ENCODE measurements at places on chromosomes 16 and 17.
A peak's percentile ranks its signal among the peaks of the same experiment; 100 is the strongest.

DNA sequence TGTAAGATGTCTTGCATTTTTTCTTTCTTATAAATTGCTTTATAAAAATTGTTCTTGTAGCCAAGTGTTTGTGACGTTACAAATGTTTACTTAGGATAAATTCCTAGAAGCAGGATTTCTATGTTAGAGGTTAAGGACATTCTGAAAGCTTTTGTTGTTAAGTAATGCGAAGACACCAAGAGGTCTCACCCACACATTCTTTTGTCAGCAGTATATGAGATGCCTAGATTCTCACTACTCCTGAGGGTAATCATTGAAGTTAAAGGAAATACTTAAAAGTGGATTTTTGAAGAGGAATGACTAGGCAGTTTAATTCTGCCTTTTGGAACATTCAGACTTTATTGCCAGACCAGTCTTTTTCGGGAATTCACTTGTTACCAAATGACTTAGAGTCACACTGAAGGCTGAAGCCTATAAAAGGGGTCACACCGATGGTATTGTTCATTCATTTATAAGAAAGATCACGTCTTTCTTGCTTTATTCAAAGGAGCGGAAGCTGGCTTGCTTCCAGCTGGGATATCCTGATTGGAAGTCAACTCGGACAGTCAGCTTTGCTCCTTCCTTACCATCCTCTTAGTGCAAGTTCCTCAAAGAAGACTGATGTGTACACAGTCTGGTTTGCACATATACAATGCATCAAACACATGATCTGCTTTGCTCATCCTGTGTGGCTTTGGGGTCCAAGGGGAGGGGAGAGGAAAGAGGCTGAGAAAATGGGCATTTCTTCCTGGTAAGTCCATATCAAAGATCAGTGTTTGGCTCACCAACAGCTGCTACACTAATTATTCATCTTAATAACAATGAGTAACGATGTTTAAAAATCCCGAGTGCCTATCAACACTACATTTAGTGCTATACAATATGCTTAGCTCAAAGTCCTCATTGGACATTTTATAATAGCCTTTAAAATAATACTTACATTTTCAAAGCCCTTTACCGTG, 160.0 kb downstream of the MAP2K6 start:
- peak; percentile 57 for DNase-seq

DNA sequence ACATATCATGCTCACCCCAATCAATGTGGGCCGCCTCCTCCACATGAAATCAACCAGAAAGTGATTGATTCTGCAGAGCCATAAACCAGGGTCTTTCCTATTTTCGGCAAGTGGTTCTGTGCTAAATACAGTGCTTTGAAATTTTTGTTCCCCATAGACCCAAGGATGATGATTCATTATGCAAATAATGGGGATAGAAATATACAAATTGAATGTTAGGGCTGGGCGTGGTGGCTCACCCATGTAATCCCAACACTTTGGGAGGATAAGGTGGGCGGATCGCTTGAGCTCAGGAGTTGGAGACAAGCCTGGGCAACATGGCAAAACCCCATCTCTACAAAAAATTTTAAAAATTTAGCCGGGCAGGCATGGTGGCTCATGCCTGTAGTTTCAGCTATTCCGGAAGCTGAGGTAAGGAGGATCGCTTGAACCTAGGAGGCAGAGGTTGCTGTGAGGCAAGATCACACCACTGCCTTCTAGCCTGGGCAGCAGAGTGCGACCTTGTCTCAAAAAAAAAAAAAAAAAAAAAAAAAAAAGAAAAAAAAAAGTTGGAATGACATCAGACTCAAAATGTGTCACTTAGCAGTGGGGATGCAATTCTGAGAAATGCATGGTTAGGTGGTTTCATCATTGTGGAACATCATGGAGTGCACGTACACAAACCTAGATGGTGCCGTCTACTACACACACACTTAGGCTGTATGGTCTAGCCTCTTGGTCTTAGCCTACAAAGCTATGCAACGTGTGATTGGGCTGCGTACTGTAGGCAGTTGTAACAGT, 581.7 kb downstream of the MAF start:
- no peak for DNase-seq

GRCh38 chr17:75773121-75773807, 8.3 kb upstream of the GALK1 start:
- no peak for DNase-seq

- peak; percentile 52 for DNase-seq
Observed at GRCh38 chr17:62882878-62883277, 74.8 kb upstream of the MARCHF10 start.

- DNase-seq = no peak
Observed at GRCh38 chr17:49882434-49882833, 34.6 kb upstream of the TAC4 start.

GRCh38 chr17:34366529-34367107, 3.6 kb upstream of the CCL1 start:
- no peak for DNase-seq

- no peak for DNase-seq
Observed at GRCh38 chr17:44053125-44053872, 13.2 kb downstream of the LSM12 start.

GRCh38 chr16:49859125-49859811, 3.4 kb upstream of the ZNF423 start:
- peak; percentile 64 for DNase-seq

DNA sequence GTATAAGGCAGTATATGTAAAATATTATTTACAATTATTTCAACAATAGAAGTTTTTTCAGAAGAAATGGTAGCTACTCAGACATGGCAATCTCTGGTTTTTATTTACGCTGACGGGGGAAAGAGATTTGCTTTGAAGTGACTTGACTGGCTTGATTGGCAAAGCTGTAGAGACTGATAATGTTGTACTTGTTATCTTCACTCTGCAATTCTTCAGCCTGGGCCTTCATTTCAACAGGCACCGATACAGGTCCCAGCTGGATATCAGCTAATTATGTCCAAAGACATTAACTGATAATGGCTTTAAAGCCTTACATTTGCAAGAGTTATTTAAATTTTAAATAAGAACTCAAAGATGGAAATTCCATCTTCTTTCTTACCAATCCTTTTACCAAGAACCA, 151.4 kb upstream of the HS3ST3A1 start:
- DNase-seq = no peak

DNA sequence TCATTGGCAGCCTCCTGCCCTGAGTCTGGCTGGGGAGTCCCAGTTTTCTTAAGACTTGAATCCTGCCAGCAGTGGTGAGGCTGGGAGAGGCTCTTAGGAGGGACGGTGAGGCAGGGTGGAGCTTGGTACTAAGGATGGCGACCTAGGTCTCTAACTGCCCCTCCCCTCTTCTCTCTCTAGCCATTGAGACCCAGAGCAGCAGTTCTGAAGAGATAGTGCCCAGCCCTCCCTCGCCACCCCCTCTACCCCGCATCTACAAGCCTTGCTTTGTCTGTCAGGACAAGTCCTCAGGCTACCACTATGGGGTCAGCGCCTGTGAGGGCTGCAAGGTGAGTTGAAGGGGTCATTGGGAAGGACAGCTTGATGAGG, 16.4 kb downstream of the GJD3 start:
- no peak for DNase-seq

DNA sequence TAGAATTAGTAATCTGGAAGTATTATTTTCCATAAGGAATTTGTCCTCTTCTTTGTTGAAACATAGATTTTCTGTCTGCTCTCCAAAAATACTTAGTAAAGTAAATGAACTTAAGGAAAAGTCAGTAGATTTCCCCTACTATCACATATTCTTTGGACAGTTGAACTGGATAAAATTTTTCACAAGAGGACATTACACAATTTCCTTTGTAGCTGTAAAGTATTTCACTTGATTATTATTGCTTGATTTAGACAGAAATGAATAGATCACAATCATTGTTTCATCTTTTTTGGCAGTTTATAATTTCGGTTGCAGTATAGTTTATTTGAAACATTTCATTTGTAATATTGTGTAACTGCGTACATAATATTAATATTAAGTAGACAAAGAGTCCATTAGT, 12.5 kb downstream of the CYB5B start:
- peak; percentile 25 for DNase-seq

- DNase-seq = no peak
Observed at GRCh38 chr16:11203111-11203623, 52.8 kb downstream of the SOCS1 start.

- no peak for DNase-seq
Observed at GRCh38 chr16:81060576-81061306, 16.3 kb downstream of the C16orf46 start.

GRCh38 chr16:71542377-71542776, 16.2 kb downstream of the CHST4 start:
- DNase-seq = peak; percentile 23

GRCh38 chr17:40937384-40937819, at the start of gene KRT23:
Gene KRT23 (minus strand): TSS chr17:40937646. CDS start chr17:40936603, 1,043 bp downstream.
- DNase-seq = no peak

- DNase-seq = no peak
Observed at GRCh38 chr16:4114257-4115208, 1.7 kb downstream of the ADCY9 start.

- no peak for DNase-seq
Observed at GRCh38 chr17:82402865-82403264, 15.3 kb upstream of the HEXD start.

- DNase-seq = no peak
Observed at GRCh38 chr17:17950806-17951205, 21.4 kb downstream of the TOM1L2 start.

DNA sequence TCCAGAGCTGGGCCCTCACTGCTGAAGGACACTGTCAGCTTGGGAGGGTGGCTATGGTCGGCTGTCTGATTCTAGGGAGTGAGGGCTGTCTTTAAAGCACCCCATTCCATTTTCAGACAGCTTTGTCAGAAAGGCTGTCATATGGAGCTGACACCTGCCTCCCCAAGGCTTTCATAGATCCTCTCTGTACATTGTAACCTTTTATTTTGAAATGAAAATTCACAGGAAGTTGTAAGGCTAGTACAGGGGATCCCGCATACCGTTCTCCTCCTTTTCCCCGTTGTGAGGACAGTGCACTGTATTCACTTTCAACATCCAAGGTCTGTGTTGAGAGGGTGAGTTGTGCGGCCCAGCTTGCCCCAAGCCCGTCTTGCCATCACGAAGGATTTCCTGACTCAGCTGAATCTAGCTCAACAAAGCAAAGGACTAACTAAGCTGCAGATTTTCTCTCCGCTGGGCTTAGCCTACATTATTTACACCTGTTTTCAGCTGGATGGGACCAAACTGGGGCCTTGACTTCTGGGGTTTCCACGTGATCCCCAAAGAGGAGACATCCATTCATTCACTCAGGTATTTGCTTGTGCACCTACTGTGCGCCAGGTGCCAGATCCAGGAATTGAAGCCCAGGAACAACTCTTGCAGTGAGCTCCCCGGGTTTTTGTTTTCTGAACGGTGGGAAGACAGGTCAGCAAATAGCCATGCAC, 5.2 kb upstream of the TMEM235 start:
- DNase-seq = no peak

DNA sequence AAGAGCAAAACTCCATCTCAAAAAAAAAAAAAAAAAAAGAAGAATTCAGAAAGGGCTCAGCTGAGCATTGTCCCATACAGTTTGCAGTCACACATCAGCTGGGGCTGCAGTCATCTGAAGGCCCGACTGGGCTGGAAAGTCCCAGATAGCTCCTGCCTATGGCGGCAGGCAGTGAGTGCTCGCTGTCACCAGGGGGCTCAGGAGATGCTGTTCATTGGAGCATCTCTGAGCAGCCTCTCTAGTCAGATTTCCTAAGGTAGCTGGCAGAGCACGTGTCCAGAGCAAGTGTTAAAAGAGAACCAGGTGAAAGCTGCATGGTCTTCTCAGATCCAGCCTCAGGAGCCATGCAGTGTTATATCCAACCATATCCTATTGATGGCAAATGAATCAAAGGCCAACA, 75.8 kb downstream of the WSCD1 start:
- no peak for DNase-seq

- DNase-seq = no peak
Observed at GRCh38 chr17:62611292-62611691, 16.2 kb upstream of the MRC2 start.

DNA sequence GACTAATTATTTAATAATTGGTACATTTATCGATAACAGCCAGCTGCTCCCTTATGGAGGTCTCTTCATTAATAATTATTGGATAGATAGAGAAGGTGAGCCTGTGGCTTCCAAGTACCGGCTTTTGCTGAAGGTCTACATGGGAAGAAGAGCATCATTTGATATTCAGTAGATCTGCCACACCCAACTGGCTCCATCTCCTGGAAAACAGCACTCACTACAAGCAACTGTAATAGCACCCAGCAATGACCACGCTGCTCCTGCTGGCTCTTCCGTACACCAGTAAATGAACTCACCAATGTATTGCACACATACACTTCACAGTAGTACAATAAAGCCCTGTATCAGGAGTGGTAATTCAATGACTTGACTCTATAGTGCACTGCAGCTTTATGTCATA, 19.5 kb downstream of the MARVELD3 start:
- DNase-seq = peak; percentile 40

DNA sequence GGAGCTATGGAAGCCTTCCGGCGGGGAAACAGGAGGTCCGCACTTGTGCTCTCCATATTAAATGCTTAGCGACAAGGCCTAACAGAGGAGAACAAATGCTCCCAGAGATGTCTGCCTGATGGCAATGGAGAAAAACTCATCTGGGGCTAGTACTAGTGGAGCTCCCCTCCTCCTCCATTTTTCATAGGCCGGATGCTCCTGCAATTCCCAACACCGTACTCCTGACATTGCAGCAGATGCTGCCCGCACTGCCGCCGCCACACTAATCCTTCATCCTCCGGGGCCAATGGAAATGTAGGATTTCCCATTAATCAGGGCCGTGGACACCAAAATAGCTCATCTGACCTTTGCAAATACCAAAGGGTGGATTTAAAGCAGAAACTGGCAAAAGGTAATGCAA, 27.5 kb downstream of the TOM1L2 start:
- DNase-seq = no peak

DNA sequence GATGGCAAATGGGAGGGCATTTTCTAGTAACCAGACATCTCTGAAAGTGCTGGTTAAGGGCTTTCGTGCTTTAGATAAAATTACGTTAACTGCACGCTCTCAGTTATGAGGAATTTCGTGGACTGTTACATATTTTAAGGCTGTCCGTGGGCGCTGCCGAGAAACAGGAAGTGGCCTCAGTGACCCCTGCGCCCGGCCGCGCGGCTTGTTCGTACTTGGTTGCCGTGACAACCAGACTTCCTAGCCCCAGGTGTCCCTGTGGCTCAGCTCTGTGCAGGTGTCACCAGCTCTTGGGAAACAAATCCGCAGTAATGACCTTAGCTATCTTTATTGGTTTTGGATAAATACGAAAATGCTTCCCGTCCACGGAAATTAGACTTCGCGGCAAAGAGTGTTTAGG, 52.7 kb downstream of the LMF1 start:
- DNase-seq = no peak

- DNase-seq = no peak
Observed at GRCh38 chr17:1373707-1374237, 26.2 kb downstream of the YWHAE start.

DNA sequence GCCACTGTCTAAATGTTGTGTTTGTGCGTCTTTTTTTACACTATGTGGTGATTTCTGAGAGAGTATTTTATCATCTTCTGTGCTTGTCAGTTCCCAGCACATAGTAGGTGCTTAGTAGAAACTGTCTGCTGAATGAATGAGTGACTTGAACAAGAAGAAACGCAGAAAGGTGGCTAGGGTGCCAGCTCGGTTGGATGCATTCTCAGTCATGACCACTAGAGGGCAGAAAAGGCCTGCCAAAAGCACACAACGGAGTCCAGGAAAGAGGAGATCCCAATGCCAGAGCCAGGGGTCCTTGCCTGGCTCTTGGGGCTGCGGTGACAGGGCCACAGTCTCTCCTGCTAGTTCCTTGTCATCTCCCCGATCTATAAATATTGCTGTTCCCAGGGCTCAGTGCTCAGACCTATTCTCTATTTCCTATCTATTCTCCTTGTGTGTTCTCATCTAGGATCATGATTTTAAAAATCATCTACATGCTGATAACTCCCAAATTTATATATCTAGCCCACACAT, 57.3 kb upstream of the CCL1 start:
- DNase-seq = peak; percentile 71

- DNase-seq = no peak
Observed at GRCh38 chr16:66386629-66387622, 20.4 kb downstream of the CDH5 start.
